Endothelial cell of umbilical vein (primary cell): ENCODE measurements at places on chromosomes 11 and 22. TPM values are rescaled to one million over a fixed set of nuclear protein-coding genes. Genes with fewer than 3 reads are reported as not detected.

GRCh38 chr11:71191201-71191600 is 61.2 kb downstream of the SHANK2 start:
- DNase-seq = no peak

Gene FADS1
- total RNA-seq = 109 and 110 TPM in 2 replicates

DNA sequence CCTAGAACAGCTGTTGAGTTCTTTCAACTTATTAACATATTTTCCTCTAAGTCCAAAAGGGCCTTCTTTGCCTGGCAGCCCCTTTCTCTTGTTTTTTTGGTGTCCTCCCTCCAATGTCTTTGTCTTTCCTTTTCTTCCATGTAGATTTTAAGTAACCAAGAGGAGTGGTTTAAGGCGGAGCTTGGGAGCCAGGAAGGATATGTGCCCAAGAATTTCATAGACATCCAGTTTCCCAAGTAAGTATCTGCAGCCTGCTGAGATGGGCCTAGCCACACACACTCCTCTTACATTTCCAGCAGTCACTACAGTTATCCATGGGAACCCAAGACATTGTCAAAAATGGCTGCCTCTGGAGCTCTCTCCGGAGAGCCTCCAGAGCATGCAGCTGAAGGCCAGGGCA is 4.5 kb upstream of the TMA7B start:
- DNase-seq = no peak

DNA sequence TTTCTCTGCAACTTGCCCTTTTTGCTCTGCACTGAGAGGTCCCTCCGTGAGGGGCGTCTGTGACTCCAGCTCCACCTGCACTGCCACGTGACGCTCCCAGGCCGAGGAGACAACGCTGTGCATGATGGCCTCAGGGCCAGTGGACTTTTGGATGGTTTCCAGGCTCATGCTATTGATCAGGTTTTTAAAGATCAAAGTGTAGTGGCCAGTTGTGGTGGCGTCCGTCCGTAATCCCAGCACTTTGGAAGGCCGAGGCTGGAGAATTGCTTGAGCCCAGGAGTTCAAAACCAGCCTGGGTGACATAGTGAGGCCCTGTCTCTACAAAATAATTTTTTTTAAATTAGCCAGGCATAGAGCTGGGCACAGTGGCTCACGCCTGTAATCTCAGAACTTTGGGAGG is 16.1 kb downstream of the RPL3 start:
- DNase-seq = no peak

GRCh38 chr11:76748948-76749347 is 34.2 kb upstream of the TSKU start:
- no peak for DNase-seq

DNA sequence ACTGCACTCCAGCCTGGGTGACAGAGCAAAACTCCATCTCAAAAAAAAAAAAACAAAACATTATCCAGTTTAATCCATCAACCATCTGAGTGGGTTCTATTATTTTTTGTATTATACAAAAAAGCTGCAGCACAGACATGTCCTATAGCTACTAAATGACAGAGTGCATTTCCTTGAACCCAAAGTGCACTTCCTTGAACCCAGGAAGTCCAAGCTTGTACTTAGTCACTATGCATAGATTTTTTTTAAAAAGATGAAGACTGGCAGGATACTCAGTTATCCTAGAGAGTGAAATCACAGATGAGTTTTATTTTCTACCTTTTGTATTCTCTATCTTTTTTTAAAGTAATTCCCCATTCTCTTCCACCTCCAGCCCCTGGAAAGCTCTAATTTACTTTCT is 8.0 kb upstream of the RRAS2 start:
- no peak for DNase-seq
